ENCODE measurements at places on chromosomes 12 and 14.

DNA sequence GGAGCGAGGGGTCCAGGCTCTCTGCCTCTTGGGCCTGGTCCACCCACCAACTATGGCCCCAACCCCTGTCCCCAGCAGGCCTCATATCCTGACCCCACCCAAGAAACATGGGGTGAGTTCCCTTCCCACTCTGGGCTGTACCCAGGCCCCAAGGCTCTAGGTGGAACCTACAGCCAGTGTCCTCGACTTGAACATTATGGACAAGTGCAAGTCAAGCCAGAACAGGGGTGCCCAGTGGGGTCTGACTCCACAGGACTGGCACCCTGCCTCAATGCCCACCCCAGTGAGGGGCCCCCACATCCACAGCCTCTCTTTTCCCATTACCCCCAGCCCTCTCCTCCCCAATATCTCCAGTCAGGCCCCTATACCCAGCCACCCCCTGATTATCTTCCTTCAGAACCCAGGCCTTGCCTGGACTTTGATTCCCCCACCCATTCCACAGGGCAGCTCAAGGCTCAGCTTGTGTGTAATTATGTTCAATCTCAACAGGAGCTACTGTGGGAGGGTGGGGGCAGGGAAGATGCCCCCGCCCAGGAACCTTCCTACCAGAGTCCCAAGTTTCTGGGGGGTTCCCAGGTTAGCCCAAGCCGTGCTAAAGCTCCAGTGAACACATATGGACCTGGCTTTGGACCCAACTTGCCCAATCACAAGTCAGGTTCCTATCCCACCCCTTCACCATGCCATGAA, 8.6 kb downstream of the ARHGAP9 start:
- no peak for DNase-seq

DNA sequence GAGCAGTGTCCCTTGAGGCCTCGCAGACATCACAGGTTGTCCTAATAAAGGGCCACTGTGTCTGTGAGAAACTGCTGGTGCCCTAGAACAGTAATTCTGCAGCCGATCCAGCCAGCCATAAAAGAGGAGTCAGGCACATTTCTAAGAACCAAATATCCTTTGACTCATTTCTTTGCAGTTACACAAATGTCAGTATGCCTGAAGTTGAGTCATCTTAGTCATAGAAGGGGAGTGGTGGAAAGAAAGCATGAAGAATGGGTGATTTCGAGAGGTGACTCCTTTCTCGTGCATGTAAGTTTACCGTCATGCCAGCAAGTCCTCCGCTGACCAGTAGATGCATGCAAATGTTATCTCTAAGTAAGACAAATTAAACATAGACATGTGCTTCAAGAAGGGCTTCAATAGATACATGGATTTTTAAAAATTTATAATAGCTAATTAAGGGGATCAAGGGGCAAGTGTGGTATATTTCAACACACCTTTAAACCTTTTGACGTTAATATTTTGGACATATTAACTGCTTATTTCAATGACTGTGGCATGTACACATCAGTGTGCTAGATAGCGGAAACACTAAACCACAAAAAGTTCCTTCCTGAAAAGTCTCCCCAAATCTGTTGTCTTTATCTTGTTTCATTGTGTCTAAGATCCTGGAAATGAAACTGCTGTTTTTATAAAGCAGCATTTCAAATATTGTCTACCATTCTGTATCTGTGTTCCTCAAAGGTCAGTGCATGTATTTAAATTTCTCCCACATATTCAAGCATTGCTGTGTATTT, 497.4 kb downstream of the NPAS3 start:
- no peak for DNase-seq

DNA sequence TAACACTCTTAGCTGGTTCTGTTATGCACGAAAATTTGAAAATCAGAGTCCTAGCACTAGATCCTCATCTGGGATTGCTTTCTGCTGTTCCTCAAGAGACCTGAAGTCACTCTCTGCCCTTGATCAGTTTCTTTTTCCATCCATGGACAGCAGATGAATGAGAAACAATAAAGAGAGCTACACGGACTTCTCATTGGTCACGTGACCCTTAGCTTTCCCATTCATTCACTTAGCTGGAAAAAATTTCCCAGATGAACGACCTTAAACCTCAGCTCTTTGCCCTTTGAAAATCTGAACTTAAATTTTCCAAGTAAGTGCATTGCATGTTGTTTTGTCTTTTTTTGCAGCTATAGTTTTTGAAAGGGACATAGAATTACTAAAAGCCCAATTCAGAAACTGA, 27.2 kb upstream of the RGS6 start:
- DNase-seq: no peak

GRCh38 chr12:19846574-19846973, 407.3 kb downstream of the AEBP2 start:
- DNase-seq: no peak

GRCh38 chr14:31876741-31877140, 200.4 kb upstream of the ARHGAP5 start:
- no peak for DNase-seq

GRCh38 chr12:41189395-41190251, 1.5 kb downstream of the PDZRN4 start:
- no peak for DNase-seq

GRCh38 chr12:116337312-116337711, 59.8 kb upstream of the MED13L start:
- DNase-seq: no peak

GRCh38 chr12:559906-560455, 100.2 kb downstream of the B4GALNT3 start:
- DNase-seq: no peak

DNA sequence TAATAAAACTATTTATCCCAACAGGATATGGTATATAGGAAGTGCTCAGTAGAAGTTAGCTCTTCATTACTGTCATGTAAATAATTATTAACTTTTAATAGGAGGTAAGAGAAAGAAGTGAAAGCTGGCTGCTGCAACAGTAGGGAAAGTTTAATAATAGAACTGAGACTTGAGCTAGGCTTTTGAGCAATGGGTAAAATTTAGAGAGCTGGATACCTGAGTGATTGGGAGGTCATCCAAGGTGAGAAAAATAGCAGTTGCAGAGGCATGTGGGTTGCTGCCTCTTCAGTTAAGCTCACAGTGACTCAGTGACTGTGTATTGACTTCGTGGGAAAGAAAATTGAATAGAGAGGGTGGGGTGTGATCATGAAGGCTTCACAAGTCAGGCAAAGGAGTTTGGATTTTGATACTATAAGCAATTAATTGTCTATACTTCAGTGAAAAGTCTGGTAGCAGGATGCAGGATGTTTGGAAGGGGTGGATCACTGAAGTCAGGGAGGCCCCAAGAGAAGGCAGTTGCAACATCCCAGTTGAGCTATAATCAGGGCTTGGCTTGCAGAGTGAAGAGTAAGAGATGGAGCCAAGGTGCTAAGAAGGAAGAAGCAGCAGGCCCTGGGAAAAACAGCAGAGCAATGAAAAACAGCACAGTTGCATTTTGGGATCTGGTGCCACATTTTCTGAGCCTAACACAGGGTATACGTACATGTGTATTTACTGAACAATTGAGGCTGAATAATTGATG, 172.0 kb upstream of the FRMD6 start:
- DNase-seq: no peak
